ENCODE measurements at places on chromosomes 6 and 20.

DNA sequence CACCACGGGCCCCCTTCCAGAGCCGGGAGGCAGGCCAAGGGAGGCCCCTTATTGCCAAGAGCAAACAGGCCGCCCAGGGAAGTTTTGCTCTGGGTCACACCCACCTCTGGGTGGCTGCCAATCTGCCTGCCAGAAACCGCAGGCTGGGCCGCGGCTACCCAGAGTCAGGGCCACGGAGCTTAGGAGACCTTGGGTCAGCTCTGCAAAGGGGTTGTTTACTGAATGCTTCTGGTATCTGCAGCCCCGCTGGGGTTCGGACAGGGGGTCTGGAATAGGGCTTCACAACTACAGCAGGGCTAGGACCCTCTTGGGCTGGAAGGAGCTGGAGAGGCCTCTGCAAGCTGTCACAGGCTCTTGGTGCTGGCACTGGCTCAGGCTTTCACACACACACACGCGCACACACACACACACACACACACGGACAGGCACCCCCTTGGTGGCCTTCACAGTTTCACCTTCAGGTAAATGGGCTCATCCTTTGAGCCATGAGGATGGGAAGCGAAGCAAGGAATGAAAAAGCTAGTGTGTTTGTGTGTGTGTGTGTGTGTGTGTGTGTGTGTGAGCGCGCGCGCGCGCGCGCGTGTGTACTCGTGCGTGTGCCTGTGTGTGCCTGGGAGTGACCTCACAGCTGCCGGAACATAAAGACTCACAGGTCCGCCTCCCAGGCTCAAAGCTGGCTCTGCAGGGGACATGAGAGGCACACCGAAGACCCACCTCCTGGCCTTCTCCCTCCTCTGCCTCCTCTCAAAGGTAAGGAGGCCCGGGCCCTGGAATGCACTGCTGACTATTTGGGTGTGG, at the start of gene CCN5:
TSS of gene CCN5 (plus strand) at position 669 of the 798 bp plus-strand sequence. CDS start at position 691, 22 bp downstream.
- no peak for DNase-seq

DNA sequence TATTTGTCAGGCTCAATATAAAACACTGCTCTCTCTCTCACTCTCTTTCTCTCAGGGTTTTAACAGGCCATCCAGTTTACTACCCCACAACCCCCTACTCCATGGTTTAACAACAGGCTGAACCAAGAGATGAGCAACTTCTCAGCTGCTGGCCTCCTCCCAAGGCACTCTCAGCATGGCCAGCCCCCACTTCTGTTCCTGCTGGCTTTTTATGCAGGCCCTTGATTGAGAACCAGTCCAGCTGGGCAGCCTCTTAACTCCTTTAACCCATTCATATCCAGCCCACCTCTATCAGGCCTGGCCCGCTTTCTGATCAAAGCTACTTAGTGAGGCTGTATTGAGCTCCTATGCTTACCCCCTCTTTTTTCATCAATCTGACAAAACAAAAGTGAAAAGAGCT, 346.8 kb upstream of the POU3F2 start:
- DNase-seq, result no peak

DNA sequence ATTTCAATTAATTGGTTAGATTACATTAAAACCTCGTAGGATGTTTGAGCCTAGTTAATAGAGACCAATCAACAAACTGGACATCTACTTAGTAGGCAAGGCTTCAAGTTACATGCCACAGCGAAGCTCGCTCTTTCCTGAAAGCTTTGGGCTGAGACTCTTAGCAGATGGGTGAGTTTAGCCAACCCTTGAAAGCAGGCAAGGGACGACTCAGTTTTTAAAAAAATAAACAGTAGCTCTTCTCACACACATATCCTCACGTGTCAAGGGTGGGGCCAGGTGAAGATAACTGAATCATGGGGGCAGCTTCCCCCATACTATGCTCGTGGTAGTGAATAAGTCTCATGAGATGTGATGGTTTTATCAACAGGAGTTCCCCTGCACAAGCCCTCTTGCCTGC, 775 bp downstream of the MTFR2 start:
- DNase-seq, result no peak

GRCh38 chr20:44776980-44777379, 31.3 kb downstream of the KCNK15 start:
- no peak for DNase-seq

DNA sequence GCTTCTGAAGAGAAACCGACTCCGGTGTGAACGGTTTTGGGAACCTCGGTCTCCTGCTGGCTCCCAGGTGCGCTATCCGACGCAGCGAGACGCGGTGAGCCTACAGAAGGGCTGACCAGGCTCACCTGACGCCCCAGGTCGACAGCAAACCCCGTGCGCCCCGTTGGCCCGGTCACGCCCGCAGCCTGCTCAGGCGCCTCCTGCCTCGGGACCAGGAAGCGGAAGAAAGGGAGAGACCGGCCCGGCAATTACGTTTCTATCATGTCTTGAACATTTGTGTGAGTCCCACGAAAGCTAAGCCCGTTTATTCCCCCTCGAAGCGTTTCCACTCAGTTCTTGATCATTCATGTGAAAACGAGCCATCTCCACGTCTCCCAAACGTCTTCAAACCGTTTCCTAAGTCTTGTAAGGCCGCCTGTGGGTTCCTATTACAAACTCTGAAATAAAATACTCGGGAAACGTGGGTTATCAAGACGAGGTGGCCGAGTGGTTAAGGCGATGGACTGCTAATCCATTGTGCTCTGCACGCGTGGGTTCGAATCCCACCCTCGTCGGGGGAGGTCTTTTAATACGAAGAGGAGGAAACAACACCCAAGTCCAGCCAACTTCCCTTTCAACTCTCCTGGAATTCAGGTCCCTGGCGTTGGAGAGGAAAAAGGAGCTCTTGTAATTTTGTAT, 150.5 kb upstream of the PRSS16 start:
- DNase-seq, result no peak

- no peak for DNase-seq
These were observed 77.6 kb downstream of the PHACTR2 start for GRCh38 chr6:143755301-143755744.

GRCh38 chr6:31971279-31971992, 502 bp downstream of the DXO start:
- DNase-seq, result no peak

- DNase-seq, result no peak
These were observed 32.4 kb downstream of the NFATC2 start for GRCh38 chr20:51510169-51510568.

- no peak for DNase-seq
These were observed 231.3 kb downstream of the TFAP2C start for GRCh38 chr20:56860413-56860812.

- DNase-seq, result peak; percentile 58
These were observed 945 bp downstream of the PHF10 start for GRCh38 chr6:169723200-169723909.

DNA sequence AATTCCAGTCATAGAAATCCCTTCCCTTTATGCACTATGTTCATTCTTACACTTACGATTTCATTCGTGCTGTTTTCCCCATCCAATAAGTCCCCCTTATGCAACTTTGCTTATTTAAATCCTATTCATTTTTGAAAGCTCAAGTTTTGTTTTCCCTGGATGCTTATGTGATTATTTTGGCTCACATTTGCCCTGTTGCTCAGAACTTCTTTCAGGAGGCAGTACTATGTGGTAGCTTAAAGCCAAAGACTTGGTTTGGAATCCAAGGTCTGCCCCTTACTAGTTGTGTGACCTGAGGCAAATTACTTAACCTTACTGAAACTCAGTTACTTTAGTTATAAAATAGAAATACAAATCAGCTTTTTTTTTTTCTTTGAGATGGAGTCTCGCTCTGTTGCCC, 59.6 kb downstream of the MOXD1 start:
- no peak for DNase-seq

- DNase-seq, result no peak
These were observed 193.9 kb downstream of the ZNF217 start for GRCh38 chr20:53399592-53400335.

GRCh38 chr6:33160728-33161344, 31.4 kb downstream of the COL11A2 start:
- DNase-seq, result no peak

DNA sequence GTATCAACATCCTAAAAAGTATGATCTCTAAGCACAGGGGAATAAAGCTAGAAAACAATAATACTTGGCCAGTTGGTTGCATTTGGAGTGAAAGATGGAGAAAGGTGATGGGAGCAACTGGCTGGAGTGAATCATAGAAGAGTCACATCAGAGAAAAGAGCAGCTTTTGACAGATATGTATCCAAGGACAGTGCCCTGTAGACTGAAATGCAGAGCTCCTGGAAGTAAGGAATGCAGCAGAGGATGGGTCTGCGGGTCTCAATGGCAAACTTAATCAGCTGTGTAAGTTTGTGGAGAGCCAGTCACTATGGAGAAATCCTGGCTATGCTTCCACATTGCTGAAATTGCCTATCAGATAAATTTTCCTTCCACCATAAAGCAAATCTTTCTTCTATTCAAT, 253.6 kb upstream of the PRND start:
- no peak for DNase-seq

DNA sequence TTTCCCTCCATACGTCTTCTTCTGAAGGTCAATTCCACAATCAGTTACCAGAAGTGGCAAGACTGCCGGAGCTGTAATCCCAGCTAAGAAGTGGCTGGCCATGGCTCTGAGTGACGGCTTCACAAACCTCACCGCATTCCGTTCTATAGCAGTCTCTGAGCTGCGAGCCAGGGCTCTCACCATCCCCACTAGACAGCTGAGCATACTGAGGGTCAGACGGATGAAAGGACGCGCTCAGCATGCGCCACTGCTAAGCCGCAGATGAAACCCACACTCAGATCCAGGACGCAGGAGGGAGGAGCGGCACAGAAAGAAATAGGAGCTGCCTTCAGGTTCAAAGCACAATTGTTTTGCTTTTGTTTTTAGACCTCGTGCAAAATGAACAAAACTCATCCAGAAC, 97.9 kb downstream of the ANKRD60 start:
- no peak for DNase-seq

DNA sequence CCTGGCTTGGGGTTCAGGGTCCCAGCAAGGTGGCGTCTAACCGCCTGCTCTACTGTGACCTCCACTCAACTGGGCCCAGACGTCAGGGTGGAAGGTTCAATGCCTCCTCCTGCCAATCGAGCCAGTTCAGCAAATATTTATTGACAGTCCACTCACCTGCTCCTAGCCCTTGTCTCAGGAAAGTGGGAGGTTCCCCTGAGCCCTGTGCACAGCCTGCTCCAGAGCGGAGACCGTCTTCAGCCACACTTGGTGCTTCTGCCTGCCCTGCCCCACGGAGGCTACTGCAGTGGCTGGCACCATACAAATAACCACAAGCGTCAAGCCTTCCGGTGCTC, 6.1 kb downstream of the CCDC167 start:
- no peak for DNase-seq

- no peak for DNase-seq
These were observed 31.1 kb downstream of the LAMA2 start for GRCh38 chr6:128914051-128914450.

- no peak for DNase-seq
These were observed 267.5 kb downstream of the RNGTT start for GRCh38 chr6:88695937-88696336.

GRCh38 chr20:40706977-40707582, 18.0 kb upstream of the MAFB start:
- DNase-seq, result no peak

- DNase-seq, result no peak
These were observed 9.1 kb downstream of the UCKL1 start for GRCh38 chr20:63946986-63947637.

DNA sequence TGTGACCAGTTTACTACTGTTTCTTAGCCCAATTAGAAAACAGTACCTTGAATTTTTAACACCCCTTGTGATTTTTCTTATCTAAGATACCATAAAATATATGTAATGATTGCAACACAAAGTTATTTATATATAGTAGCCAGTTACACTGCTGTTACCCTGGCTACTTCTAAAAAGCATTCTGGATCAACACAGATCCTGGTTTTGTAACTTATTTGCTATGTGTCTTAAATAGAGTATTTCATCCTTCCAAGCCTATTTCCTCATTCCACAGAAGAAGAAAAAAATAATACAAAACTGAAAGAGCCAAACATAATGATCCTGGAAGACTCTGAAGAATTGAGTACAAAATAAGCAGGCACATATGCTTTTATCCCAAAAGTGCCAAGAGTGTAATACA, 19.0 kb upstream of the GSTA4 start:
- DNase-seq, result no peak

DNA sequence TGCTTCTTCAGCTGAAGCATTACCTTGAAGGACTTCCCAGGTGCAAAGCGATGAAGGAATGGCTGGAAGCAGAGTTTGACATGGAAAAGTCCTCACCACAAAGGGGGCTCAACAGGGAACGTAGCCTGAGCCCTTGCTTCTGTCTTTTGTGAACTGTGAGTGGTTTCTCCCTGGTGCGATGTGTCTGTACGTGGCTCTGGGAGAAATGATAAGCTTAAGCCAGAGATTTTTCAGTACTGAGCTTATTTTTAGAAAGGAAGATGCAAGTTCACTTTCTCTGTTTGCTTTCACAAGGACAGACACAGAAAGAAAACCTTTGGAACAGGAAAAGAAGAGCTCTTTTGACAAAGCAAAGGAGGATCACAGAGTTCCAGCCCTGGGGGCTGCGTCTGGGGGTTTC, 79.4 kb downstream of the DACT2 start:
- no peak for DNase-seq

DNA sequence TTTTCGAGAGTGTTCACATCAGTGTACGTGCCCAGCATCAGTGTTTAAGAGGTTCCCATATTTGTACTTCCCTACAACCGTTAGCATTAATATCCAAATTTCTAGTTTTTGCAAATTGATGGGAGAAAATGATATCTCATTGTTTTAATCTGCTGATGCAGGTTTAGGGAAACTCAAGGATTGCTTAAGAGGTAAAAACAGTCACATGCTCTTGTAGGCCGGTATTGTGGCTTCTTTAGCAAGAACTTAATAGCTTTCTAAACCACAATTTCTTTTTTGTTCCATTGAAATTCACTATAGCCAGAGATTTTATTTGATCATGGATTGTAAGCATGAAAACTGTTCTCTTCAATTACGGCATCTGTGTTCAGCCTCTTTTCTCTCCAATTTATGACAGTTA, 29.5 kb downstream of the BEND6 start:
- DNase-seq, result no peak

DNA sequence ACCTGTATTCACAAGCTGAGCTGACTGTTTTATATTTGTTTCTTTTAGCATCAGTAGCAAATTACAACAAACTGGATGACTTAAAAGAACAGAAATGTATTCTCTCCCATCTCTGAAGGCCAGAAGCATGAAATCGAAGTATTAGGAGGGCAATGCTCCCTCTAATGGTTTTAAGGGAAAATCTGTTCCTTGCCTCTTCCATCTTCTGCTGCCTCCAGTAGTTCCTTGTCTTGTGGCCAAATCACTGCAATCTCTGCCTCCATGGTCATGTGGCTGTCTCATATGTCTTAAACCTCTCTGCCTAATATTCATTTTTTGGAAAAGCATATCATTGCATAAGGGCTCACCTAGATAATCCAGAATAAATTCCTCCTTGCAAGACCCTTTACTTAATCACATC, 25.2 kb upstream of the ASCC3 start:
- DNase-seq, result no peak

DNA sequence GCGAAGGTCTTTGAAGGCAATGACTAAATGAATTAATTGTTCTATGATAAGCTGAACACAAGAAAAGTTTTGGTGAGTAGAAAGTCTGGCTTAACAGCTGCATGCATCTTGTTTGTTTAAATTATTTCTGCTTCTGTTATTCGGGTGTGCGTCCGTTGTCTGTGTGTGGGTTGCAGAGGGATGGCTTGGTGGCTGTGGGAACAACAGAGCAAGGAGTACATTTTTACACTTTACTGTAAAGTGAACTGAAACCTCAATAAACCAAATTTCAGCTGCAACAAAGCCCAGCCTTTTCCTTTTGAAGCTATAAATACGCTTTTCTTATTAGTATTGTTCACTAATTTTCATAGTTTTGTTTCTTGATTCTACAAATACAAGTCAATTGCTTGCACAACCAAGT, 3.5 kb upstream of the LAMP5 start:
- DNase-seq, result no peak

GRCh38 chr6:105359419-105360370, 43.2 kb downstream of the PREP start:
- no peak for DNase-seq

All from T-helper 9 cell (primary cell).